Epithelial cell of esophagus (primary cell): ENCODE measurements at places on chromosomes 12 and 14.

DNA sequence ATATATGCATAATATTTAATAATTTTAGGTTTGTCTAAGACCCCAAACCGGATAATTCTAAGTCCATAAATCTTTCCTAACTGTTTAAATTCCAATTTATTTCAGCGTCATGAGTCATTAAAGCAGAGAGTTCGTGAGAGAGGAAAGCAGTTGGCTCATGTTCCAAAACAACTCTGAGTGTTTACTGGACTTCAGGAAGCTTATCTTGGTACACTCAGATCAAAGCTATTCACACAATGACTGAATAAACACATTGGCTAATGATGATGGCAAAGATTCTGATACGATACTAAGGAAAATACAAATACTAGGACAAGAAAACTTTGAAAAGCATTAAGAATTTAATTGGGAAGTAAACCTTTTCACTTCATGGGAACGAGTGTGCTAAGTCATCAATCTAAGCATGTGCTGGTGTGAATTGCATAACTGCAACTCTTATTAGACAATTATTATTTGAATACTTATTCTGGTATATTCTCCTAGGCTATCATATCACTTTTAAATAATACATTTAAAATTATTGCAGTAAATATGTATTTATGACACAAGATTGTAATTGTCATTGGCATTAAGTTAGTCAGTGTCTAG, 34.8 kb upstream of the CLEC14A start:
- peak; percentile 42 for DNase-seq

- no peak for DNase-seq
Measured at GRCh38 chr14:55381040-55381439, 30.6 kb downstream of the ATG14 start.

GRCh38 chr14:34161351-34162082, 210.6 kb upstream of the EGLN3 start:
- DNase-seq = peak; percentile 83

DNA sequence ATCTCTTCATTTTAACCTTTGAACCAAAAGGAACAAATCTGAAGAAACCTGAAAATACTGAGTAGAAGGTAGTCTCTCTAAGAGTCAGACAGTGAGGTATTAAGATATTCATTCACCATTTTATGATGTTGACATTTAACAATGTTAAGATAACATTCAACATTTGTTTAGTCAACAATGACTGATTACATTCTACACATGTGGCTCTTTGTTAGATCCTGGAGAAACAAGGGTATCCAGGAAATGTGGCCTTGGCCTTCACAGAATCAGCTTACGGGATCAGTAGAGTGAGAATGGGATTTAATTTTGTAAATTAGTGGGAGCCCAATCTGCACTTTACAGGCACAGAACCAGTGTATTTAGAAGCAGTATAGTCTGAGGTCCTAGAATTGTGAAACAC, 355.5 kb downstream of the KCNH5 start:
- no peak for DNase-seq

GRCh38 chr14:65472189-65472588, 59.7 kb downstream of the FUT8 start:
- DNase-seq = no peak

GRCh38 chr12:94092516-94093241, 55.7 kb upstream of the PLXNC1 start:
- peak; percentile 86 for DNase-seq
